ENCODE measurements at places on chromosomes 1 and 21.

- no peak for DNase-seq
Observed at GRCh38 chr1:44453798-44454349, 48.8 kb downstream of the RNF220 start.

DNA sequence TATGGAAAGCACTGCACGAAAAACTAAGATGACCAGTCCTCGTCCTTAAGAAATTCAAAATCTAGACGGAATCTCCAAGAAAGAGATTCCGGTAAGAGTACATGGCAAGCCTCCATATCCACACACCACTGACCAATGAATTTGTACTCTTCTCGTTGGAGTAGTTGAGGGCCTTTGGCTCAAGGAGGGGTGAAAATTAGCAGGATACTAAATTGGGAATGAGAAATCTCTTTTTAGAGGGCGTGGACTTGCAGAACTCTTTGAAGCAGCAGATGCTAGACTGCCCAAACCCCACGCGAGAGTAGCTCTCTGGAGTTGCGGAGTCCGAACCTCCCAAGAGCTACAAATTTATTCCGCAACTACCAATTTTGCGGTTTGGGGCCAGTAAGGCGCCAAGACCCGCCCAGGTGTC lies 872 bp upstream of the PPP2R5A start:
- DNase-seq = no peak

DNA sequence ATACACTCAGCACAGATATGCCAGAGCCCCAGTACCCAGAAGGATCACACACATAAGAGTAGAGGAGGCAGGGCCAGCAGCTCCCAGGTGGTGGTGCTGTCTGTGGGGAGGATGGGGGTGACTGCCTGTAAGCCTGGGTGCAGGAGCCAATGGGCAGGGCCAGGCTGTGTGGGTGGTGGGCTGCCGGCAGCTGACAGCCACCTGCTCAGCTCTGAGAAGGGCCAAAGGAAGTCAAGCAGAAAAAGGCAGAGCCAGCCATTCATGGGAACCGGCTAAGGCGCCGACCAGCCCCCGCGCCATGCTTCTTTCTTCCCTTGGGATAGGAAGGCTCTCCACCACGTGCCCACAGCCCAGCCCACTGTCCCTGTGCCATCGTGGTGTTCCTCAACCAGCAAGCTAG lies 14.1 kb downstream of the PIK3C2B start:
- DNase-seq = no peak

DNA sequence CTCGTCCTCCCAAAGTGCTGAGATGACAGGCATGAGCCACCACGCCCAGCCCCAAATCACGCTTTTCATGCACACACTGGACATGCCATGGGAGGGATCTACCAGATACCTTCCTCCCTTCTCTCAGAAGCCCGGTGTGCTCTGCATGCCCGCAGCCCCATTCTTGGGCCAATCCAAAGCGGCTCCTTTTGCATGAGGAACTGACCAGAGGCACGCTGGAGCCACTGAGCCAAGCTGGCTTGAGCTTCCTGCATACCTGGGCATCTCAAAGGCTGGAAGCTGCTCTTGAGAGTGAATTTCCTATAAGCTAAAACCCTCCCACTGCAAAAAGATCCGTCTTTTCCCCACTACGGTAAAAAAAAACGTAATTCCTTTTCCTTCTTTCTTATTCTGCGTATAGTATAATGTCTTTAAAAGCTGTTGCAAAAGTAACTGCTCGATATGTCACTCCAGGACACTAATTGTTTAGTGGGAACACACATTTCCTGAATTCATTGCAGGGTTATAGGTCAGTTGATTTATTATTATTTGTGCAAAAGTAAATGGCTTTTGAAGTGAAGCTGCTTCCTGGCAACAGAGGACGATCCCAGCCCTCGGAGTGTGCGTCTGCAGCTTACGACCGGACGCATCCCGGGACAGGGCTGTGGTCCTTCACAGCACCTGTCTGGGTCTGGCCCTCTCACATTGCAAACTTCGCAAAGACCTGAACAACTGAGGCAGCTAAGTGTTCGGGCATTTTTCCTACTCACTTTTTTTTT lies 61.8 kb upstream of the ETS2 start:
- DNase-seq = no peak

- peak; percentile 83 for DNase-seq
Observed at GRCh38 chr1:208207388-208208131, 36.6 kb downstream of the PLXNA2 start.

GRCh38 chr21:22791376-22791775 lies 1793.2 kb downstream of the NCAM2 start:
- no peak for DNase-seq

- peak; percentile 85 for DNase-seq
Observed at GRCh38 chr21:45551316-45551715, 9.1 kb upstream of the SLC19A1 start.

DNA sequence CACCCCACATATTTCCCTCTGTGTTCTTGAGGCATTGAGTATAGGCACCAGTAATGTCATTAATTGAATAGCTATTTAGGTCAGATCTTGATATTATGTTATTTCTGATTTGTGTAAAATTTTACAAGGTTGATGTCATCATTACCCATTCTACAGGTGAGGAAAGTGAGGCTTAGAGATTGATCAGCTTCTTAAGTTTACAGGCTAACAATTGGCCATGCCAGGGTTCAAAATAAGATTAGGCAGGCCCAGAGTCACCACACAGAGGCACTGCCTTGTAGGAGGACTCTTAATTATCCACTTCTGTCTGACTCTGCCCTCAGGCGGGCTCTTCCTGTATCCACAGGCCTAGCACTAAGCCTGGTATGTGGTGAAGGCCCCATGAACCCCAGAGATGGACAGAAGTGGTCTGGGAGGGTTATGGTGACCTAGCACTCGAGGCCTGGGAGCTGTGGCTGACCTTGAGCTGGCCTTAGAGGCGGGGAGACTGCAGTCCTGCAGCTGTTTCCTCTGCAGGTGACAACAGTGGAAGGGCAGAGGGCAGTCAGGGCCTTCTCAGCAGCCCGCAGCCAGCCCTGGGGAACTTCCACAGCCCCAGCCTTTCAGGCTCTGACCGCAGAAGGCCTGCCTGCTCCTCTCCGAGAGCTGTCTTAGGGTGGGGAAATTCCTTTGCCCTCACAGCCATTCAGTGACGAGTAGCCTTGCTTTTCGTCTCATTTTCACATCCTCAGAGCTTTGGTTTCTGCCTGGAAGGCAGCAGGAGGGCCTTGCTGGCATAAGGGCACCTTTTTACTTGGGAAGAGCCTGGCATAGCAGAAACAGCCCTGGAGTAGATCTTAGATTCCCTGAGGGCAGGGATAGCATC lies 12.2 kb downstream of the ZDHHC18 start:
- DNase-seq = no peak

- no peak for DNase-seq
Observed at GRCh38 chr1:14605945-14606344, 7.5 kb downstream of the KAZN start.

GRCh38 chr1:39615086-39615673 lies 24.3 kb downstream of the HEYL start:
- no peak for DNase-seq

DNA sequence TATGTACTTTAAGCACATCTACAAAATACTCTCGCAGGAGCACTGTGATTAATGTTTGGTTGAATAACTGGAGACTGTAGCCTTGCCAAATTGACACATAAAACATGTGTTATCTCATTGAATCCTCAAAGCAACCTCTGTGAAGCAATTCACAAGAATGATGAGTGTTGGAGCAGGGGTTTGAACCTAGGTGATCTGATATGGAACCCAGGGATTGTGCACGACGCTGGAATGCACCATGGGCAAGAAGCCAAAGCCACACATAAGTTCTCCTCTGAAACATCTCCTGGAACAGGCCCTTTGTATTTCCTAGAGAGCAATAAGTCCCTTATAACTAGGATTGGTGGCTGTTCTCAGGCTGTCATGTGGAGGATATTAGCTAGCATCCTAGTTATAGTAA lies 124.6 kb upstream of the IVNS1ABP start:
- DNase-seq = no peak

GRCh38 chr1:192045131-192045530 lies 113.1 kb upstream of the RGS18 start:
- no peak for DNase-seq

DNA sequence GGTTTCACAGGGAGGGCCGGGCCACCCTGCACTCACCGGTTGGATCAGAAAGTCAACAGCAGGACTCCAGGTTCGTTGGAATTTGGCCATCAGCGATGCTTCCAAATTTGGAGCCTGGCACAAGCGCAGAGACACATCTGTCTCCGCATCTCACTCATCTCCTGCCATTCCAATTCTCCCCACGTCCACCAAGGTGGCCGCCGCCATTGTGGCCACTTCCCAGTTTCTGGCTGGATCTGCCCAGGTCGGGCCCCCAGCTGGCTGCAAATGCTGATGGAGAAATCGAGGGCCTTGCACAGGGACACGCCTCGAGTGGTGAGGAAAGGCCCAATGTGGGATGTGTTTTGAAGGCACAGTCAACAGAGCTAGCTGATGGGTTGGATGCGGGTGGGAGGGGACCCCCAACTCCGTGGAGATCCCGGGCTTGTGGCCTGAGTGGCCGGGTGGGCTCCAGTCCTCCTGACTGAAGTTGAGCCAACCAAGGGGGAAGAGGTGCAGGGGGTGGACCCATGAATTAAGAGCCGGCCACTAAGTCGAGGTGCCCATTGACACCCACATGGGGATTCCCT lies 102.7 kb downstream of the CRYAA start:
- DNase-seq = no peak

- DNase-seq = no peak
Observed at GRCh38 chr1:172753964-172754363, 95.1 kb downstream of the FASLG start.

- DNase-seq = no peak
Observed at GRCh38 chr21:46045154-46045553, 52.8 kb upstream of the COL6A2 start.

GRCh38 chr1:40965531-40965930 lies 14.0 kb upstream of the CTPS1 start:
- no peak for DNase-seq

- no peak for DNase-seq
Observed at GRCh38 chr1:18929686-18930085, 26.8 kb downstream of the IFFO2 start.

- DNase-seq = no peak
Observed at GRCh38 chr1:8721679-8722324, 95.6 kb downstream of the RERE start.

- no peak for DNase-seq
Observed at GRCh38 chr1:44587796-44588460, 86.4 kb downstream of the TMEM53 start.

- peak; percentile 87 for DNase-seq
Observed at GRCh38 chr1:19081218-19081893, 124.9 kb upstream of the IFFO2 start.

DNA sequence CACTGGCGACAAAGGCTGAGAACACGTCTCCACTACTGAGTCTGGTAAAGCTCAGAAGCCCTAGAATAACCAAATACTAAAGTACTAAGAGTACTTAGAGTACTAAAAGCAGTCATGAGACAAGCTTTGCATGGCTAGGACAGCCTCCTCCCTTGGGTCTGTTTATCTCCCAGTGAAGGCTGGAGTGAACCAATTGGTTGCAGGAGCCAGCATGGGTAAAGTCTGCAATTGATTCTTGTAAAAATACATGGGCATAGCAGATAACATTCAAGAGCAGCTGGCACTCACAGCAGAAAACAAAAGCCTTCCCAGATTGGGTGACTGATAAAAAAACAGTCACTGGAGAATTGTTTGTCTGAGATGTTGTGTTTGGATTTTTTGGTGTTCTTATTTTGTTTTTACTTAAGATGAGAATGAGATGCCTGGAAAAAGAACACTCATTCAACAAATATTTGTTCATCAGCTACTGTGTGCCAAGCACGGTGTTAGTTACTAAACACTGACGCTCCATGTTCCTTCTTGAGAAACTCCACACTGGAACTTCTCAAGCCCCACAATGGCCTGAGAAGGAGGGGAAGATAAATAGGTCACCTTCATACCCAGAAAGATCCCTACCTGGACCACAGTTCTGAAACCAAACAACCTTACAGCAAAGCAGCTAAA lies 3.7 kb downstream of the IRF6 start:
- DNase-seq = no peak

DNA sequence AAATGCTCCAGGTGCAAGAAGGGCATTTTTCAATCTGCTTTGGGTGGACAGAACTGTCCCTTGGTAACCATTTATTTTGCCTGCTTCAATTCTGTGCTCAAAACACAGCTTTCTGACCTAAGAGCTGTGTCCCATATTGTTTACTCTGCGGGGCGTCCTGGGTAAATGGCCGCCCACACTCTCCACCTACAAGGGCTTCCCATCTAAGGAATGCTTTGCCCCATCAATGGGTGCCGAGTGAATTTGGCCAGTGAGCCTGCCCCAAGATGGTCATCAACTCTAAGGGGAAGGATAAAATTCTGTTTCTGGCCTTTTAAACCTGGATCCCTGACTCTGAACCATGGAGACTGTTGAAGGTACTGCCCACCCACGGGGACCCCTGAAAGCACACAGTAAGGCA lies 55.5 kb upstream of the FAM89A start:
- DNase-seq = no peak

DNA sequence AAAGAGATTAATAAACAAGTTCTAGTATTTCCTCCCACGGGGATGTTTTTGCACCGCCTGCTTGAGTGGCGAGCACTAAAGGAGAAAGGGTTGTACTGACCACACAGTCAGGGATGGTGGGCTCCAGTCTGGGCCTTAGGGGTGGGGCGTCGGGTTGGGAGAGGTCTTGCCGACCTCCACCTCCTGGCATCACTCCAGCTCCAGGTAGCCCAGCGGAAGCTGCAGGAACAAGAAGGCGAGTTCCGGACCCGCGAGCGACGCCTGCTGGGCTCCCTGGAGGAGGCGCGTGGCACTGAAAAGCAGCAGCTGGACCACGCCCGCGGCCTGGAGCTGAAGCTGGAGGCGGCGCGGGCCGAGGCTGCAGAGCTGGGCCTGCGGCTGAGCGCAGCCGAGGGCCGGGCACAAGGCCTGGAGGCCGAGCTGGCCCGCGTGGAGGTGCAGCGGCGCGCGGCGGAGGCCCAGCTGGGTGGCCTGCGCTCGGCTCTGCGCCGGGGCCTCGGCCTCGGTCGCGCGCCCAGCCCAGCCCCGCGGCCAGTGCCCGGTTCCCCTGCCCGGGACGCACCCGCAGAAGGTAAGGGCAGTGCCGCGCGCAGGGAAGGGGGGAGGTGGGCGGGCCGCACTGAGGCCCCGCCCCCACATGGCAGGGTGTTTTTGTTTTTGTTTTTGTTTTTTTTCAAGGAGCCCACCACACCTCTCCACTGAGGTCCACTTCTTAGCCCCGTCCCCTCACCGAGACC lies 19.7 kb downstream of the MFAP2 start:
- DNase-seq = peak; percentile 92

GRCh38 chr1:30743584-30744059 lies 14.0 kb downstream of the LAPTM5 start:
- peak; percentile 84 for DNase-seq

DNA sequence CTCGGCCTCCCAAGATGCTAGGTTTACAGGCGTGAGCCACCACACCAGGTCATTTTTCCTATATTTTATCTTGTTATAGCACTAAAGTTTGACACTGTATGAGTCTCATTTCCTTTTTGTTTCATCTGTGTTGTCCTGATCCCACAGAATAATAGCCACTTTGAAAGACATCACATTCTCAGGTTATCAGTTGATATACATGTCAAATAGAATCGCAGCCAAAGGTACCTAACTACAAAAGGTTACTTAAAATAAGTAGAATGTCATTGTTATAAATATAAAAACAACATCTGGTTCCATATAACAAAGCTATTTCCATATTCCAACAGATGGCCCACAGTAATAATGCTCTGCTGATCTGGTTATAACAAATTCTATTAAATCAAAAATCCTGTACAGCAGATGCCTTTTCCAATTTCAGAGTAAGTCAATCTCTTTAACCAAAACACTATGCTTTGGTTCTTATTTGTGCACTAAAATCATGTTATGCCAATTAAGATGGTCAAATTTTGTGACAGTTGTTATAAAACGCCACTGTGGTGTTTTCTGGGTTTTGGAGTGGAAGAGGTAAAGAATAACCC lies 6.0 kb downstream of the FOXJ3 start:
- DNase-seq = no peak
